Tracheal epithelial cell (primary cell): ENCODE measurements at places on chromosomes 12 and 14. TPM values are rescaled to one million over a fixed set of nuclear protein-coding genes. Genes with fewer than 3 reads are reported as not detected.

GLS2 gene
- 3.1 and 11.3 TPM in 2 replicates for total RNA-seq

CSRNP2 gene
- 12.4 and 25.5 TPM in 2 replicates for total RNA-seq

TAOK3 gene
- 16.1 and 21.3 TPM in 2 replicates for total RNA-seq

NXPH4 gene
- total RNA-seq: 1.9 and 3.8 TPM in 2 replicates

KRR1 gene
- 26.9 and 39.8 TPM in 2 replicates for total RNA-seq
